Activated CD8-positive, alpha-beta memory T cell treated with anti-CD3 and anti-CD28 coated beads for 4 hours (primary cell): ENCODE measurements at places on chromosomes 4 and X.
A peak's percentile ranks its signal among the peaks of the same experiment; 100 is the strongest.

- DNase-seq = no peak
Measured at GRCh38 chr4:39812500-39812899, 114.6 kb downstream of the UBE2K start.

DNA sequence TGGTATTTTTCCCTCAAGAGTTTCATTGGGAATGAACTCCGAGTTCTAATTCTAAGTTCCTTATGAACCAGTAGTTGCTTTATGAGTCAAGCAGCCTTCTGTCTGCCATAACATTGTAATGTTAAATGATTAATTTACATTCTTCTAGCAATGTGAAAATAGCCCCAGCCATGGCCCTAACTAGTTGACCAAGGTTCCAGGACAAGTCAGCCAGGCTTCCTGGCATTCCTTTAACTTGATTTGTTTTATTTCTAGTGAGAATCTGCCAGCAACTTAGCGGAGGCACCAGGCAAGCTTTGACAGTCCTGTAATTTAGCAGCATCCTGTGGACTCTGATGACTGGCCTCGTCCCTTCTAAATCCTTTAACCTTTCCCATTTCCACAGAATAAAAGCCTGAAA, 69.0 kb downstream of the GLRA2 start:
- DNase-seq = no peak

- peak; percentile 18 for DNase-seq
Measured at GRCh38 chrX:56813318-56813837, 84.3 kb downstream of the NBDY start.

DNA sequence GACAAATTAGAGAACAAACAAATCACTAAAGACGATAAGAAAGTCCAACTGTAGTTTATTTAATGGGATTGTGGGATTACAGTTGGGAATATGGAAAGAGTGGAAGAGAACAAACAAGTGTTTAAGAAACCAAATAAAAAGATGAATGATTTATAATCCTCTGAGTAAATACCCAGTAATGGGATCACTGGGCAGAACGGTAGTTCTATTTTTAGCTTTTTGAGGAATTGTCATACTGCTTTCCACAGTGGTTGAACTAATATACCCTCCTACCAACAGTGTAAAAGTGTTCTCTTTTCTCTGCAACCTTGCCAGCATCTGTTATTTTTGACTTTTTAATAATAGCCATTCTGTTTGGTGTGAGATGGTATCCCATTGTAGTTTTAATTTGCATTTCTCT, 15.0 kb downstream of the C4orf51 start:
- no peak for DNase-seq

DNA sequence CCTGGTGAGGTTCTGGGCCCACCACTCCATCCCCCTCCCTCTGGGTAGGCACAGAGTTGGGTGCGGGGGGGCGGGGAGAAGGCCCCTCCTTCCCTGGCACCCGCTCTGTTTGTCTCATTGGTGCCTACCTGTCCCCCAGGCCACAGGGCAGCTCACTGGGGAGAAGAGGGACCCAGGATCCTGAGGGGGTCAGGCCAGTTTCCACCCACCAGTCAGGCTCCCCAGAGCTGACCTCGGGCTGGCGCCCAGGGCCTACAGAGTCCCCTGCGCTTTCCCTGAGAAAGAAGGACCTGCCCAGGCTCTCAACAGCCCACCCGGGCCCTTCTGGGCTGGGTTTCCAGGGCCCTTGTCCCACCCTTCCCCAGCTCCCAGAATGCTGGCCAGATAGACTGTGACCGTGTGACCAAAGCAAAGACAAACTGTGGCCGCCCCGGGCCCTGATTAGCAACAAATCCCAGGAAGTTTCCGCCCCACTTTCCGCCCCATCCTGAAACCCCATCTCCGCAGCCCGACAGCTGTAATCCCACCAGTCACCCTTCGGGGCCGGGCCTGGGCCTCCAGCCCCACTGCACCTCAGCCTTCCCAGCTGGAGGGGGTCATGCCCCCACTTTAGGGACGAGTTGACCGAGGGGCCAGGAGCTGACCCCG, 33.8 kb upstream of the FGFR3 start:
- no peak for DNase-seq

- no peak for DNase-seq
Measured at GRCh38 chr4:180081072-180081471, 2162.1 kb upstream of the TENM3 start.

DNA sequence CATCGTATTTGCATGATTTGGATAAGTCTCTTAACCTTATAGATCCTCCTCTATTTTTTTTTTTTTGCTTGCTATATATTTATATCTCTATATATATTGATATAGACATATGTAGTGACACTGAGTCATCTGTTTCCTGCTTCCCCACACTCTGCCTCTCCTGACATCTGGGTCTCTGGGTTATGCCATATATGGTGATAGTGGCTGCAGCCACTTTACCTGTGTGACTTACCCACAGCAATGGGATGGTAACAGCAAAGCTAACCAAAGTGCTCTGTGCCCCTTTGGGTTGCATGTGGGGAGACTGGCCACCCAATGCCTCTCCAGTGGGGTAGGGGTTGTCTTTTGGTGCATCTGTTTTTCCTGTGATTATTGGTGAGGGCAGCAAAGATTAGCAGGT, 14.5 kb downstream of the CMC4 start:
- DNase-seq = no peak

- DNase-seq = no peak
Measured at GRCh38 chr4:67918428-67918827, 34.6 kb upstream of the TMPRSS11D start.

GRCh38 chrX:128699716-128700285, 647.6 kb upstream of the ACTRT1 start:
- no peak for DNase-seq
